ENCODE measurements at places on chromosomes 5 and 9. TPM values are rescaled to one million over a fixed set of nuclear protein-coding genes. Genes with fewer than 3 reads are reported as not detected.
A peak's percentile ranks its signal among the peaks of the same experiment; 100 is the strongest.

GRCh38 chr9:131744720-131745201, 4.9 kb upstream of the RAPGEF1 start:
- DNase-seq: no peak

Gene FAM120A
- polyA plus RNA-seq: 16.0 TPM

GRCh38 chr9:121529237-121529987, 29.8 kb upstream of the GGTA1 start:
- peak; percentile 71 for DNase-seq

Gene MCIDAS
- not detected for polyA plus RNA-seq

- DNase-seq: no peak
These were observed 128.7 kb downstream of the CDC42SE2 start for GRCh38 chr5:131392466-131393095.

GRCh38 chr5:112720576-112720975, 17.1 kb upstream of the APC start:
- no peak for DNase-seq

DNA sequence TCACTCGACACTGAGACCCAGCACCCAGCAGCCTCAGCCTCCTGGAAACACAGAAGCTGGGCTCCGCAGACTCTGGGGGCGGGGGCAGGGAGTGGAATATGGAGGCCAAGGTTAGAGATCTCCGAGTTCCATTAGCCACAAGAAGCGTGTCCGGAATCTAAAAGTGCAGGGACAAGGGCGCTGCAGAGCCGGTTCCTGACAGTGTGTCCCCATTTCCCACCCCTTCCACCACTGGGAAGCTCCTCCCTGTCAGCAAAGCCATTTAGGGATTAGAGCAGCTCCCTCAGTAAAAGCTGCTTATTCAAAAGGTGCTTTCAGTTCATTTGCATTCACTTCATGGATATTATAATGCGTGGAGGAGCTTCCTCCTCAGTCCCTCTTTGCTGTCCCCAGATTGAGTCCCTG, 74.1 kb upstream of the HSPA9 start:
- DNase-seq: no peak

DNA sequence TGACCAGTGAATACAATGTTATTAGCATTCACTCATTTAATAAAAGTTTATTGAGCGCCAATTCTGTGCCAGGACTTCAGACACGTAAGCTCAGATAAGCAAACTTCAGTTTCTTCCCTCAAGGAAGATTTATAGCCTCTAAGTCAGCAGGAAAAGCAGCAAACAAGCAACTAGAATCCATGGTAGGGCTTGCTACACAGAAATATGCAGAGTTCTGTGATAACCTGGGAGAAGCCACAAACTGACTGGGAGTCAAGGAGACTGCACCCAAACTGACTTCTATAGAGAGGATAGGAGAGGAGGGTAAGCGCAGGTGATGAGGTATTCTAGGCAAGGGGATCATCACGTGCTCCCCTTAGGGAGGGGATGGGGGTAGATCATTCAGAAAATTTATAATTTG, 1.4 kb upstream of the OGN start:
- peak; percentile 39 for DNase-seq

DNA sequence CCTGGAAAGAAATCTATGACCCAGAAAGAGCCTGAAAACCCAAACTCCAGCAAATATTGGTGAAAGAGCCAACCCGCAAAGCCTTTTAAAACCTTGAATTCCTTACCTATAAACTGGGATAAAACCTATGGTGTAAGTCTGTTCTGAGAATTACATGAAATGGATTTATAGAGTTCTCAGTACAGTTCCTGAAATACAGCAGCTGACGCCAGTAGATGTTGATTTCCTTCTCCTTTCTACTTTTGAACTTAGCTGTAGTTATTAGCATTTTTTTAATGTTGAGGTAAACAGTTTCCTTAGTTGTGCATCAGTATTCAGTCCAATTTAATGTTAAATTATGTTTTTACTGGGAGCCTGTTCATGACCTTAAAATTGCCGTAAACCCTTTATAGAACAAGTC, 3.7 kb downstream of the SPIN1 start:
- no peak for DNase-seq

- DNase-seq: no peak
These were observed 16.8 kb downstream of the ABCA1 start for GRCh38 chr9:104911032-104911607.

Gene SOX30
- 0.44 TPM for polyA plus RNA-seq

- no peak for DNase-seq
These were observed 590.9 kb upstream of the ZNF608 start for GRCh38 chr5:125337294-125337693.

Gene CYSTM1
- 262 TPM for polyA plus RNA-seq

DNA sequence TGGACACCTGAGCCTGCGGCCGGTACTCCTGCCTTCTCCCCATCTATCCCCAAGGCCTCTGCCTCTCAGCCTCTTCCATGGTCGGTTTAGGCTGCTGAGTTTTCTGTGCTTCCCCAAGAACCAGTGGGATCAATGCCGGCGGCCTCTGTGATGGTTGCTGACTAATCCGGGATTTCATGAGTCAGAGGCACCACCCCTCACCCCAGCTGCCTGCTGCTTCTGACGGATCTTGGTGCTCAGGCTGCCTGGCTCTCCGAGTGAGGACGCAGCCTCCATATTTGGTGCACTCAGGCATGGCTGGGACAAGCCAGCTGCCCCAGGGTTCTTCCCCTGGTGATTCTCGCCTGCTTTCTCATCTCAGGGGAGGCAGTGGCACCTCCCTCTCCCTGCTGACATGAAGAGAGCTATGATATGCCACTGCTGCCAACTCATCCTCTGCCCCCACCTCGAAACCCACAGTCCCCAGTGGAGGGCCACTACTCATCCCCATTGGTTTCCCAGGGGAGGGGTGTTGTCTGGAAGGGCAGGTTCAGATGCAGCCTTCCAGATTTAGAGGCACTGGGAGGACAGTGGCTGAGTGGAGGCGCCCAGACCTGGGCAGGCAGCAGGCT, 3.3 kb upstream of the MAN1B1 start:
- DNase-seq: peak; percentile 85

DNA sequence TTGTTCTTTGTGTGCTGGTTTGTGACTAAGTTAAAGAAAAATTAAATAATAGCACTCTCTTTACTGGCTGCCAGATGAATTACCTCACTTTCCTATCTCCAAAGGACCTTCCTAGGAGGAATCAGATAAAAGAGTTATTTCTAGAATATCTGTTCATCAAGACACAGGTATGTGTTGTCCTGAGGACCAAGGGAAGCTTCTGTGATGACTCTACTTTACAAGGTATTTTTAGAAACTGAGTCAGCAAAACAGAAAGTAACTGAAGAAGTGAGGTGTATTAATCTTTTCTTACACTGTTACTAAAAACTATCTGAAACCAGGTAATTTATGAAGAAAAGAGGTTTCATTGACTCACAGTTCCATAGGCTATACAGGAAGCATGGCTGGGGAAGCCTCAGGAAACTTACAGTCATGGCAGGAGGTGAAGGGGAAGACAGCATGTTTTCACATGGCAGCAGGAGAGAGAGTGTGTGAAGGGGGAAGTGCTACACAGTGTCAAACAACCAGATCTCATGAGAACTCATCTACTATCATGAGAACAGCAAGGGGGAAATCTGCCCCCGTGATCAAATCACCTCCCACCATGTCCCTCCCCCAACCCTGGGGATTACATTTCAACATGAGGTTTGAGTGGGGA, 189.2 kb upstream of the DMAC1 start:
- no peak for DNase-seq

Gene GPR21
- polyA plus RNA-seq: 0.75 TPM

GRCh38 chr5:11037080-11037479, 276.0 kb upstream of the DAP start:
- DNase-seq: no peak

DNA sequence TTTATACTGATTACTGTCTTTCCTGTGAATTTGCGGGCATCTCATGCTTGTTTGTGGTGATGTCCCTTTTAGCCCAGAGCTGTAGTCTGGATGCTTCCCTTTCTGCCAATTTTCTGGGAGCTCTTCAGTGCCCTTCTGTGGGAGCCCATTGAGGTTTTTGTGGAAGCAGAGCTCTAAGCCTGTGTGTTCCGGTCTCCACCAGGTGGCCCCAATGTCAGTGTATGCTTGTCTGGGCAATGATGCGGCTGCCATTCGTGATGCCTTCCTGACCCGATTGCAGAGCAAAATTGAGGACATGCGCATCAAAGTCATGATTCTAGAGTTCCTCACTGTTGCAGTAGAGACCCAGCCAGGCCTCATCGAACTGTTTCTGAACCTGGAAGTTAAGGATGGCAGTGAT, 35.1 kb downstream of the SH3GLB2 start:
- DNase-seq: no peak

- DNase-seq: no peak
These were observed 2.2 kb downstream of the ADAMTS6 start for GRCh38 chr5:65479527-65479926.

DNA sequence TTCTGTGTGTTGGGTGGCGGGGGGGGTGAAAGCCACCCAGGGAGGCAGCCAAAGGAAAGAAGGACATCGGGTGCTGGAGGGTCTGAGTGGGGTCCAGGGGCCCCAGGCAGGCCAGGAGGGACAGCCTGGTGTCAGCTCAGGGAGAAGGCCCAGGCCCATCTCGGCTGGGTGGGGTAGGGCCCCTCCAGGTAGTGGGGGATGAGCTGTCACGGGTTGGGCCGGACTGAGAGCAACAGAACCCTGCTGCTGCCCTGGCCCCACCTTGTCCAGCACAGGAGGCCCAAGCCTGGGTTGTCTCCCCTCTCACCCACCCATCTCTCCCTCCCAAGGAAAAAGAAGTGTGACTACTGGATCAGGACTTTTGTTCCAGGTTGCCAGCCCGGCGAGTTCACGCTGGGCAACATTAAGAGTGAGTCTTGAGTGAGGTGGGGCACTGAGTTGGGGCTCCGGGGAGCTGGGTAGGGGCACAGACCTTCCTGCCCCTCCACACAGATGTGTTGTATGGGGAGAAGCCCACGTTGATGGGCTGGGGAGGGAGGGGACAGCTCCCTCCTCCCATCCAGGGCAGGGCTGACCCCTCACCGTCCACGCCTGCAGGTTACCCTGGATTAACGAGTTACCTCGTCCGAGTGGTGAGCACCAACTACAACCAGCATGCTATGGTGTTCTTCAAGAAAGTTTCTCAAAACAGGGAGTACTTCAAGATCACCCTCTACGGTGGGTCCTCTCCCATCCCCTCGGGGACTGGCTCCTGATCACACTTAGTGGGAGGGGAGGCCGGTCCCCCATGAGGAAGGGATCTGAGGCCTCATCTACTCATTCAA, 2.3 kb downstream of the LCN2 start:
- DNase-seq: peak; percentile 1

DNA sequence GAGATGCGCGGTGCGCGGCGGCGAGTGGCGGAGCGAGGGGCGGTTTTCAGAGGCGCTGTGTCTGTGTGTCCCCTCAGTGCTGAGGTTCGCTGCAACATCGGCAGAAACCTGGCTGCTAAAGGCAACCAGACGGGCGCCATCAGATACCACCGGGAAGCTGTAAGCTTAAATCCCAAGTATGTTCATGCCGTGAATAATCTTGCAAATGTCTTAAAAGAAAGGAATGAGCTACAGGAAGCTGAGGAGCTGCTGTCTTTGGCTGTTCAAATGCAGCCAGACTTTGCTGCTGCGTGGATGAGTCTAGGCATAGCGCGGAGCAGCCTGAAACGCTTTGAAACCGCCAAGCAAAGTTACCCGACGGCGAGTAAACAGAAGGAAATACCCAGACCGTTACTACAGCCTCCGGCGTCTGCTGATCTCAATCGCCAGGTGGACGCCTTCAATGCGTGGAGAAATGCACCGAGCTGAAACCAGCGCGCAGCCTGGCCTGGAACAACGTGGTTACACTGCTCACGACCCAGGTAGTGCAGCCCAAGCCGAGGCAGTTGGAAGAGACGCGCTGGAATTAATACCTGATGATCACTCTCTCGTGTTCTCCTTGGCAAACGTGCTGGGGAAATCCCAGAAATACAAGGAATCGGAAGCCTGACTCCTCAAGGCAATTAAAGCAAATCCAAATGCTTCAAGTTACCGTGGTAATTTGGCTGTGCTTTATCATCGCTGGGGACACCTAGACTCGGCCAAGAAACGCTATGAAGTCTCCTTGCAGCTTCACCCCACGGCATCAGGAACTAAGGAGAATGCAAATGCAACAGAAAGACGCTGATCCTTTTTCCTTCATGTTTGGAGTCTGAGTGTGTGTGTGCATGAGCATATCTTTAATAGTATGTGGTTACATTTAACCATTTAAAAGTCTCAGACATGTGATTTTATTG, 15.9 kb downstream of the OR2V1 start:
- peak; percentile 24 for DNase-seq

Gene PCDHB4
- polyA plus RNA-seq: 0.29 TPM

- no peak for DNase-seq
These were observed 72.4 kb upstream of the ADAMTS2 start for GRCh38 chr5:179417696-179418095.

DNA sequence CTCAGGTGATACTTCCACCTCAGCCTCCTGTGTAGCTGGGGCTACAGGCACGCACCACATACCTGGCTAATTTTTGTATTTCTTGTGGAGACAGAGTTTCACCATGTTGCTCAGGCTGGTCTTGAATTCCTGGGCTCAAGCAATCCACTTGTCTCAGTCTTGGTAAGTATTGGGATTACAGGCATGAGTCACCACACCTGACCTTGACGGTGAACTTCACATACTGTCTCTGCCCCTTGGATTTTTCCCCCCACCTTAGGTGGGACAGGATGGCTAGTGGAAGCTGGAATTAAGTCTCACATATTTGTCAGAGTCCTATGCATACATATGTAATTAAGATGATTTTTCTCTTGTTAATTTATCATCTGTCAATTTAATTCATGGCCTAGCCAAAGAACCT, 20.9 kb upstream of the RFK start:
- DNase-seq: no peak

GRCh38 chr5:142015781-142016533, 3.1 kb upstream of the GNPDA1 start:
- peak; percentile 22 for DNase-seq

DNA sequence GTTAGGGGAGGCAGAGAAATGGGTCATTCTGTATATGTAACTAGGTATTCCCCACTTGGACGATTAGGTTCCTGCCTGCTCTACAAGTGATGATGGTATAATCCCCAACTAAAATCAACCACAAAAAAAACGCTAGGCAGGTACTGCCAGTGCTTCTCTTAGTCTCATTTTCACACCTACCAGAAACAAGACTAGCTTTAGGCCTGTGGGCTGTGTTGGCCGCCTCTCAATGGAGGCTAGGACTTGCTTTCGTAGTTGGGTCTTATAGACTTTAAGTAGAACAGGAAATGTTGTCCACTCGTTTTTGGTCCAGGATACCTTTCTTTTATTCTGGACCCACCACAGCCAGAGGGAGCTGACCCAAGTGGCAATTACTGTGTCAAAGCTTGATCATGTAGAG, 111.8 kb downstream of the UNC13B start:
- DNase-seq: no peak

GRCh38 chr9:92649007-92649406, 20.9 kb downstream of the IPPK start:
- DNase-seq: no peak

Measured in hepatocyte (in vitro differentiated cells).